Amniotic epithelial cell (primary cell): ENCODE measurements at places on chromosomes 12 and 14.
A peak's percentile ranks its signal among the peaks of the same experiment; 100 is the strongest.

DNA sequence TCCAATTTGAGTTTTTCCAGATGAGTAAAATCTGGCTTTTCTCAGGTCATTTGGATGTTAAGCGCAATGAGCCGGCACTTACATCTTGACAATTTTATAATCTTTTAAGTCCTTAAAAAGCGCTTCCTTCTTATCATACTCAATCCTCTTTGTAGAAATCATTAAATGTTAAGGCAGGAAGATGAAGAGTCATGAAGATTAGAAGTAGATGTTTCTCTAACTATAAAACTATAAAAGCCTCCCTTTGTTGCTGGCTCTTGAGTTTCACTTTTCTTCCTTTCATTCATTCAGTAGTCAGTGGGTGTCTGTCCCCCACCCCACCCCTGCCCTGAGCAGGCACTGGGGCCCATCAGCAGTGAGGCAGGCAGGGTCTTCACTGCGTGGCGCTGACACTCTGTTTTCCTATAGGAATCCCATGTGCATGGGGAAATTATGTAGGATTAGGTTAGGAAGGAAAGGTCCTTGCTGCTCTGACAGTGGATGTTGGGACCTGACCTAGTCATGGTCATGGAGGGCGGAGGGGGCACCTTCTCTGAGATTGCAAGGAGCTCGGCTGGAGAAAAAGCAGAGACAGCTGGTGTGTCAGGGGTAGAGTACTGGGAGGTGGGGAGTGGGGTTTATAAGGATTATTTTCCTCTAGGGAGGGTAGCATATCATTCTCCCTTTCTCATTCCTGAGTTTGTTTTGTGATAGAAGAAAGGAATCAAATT, 65.8 kb downstream of the CCDC92 start:
- DNase-seq = no peak

DNA sequence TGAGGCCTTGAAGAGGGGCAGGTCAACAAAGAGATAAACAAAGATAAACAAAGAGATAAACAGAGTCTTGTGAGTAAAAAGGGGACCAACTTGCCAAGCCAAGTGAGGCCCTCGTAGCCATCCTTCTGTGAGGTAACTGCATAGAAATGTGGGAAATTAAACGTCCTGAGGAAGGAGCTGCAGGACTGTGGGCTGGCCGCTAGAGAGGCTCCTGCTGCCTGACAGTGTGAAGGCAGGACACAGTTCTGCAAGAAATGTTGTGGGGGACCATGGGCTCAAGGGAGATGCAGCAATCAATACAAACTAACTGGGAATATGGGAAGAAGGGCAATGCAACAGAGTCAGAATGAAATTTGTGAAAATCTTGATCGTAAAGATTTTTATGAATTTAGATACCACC, 91.9 kb downstream of the SLC8A3 start:
- DNase-seq = peak; percentile 9

- no peak for DNase-seq
These were observed 168.3 kb downstream of the NEDD1 start for GRCh38 chr12:97075161-97075933.

GRCh38 chr12:58030566-58031279, 89.4 kb downstream of the ATP23 start:
- DNase-seq = no peak

DNA sequence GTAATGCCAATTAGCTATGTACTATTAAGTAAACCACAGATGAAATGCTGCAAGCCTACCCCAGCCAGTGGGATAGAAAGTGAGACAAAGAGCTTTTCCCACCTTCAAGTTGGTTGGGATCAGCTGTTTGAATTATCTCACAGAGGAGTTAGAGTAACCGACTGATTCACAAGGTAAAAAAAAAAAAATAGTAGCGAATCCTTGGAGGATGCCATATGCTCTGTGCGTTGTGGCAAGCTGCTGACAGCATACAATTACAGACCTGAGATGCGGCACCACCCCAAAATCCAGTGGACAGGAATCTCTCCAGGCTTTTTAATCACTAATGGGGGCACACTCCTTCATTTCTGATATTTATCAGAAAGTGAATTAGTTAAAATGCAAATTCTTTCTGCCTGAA, 157.0 kb upstream of the RMST start:
- no peak for DNase-seq

DNA sequence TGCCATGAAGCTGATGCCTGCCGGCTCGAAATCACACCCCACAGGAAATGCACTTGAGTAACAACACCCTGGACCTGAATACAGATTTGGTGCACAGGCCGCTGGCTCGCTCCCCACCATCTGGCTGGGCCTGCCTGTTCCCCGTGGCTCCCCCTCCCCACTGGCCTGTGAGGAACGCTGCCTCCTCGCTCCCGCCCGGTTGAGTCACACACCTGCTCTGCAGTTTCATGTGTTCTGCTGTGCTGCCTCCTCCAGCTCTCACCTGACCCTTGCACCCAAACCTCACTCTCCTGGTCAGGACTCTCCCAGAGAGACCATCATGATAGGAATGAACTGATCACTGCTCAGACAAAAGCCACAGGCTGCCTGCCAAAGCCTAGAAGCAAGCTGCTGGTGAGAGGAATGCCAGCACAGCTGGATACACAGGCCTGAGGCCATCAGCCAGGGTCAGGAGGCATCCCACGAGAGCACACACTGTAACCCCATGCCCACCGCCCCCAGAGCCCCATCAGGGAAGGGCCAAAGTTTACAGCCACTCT, 3.8 kb upstream of the SIVA1 start:
- no peak for DNase-seq

- no peak for DNase-seq
These were observed 61.8 kb downstream of the SDR9C7 start for GRCh38 chr12:56872366-56872765.

DNA sequence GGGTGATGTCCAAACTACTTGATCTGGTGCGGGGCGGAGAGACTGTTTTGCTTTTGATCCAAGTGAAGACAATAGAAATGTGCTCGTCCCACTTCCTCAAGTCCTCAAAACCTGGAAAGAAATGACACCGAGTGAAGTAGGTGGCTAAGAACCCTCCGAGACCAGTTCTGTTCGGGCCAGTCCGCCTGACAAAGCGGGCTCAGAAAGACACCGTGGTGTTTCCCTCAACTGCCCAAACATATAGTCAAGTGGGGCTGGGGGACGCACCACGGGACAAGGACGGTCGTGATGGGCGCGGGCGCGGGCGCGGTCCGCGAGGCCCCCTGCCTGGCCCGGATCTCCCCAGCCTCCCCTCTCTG, 1.6 kb downstream of the PHLDA1 start:
- no peak for DNase-seq

DNA sequence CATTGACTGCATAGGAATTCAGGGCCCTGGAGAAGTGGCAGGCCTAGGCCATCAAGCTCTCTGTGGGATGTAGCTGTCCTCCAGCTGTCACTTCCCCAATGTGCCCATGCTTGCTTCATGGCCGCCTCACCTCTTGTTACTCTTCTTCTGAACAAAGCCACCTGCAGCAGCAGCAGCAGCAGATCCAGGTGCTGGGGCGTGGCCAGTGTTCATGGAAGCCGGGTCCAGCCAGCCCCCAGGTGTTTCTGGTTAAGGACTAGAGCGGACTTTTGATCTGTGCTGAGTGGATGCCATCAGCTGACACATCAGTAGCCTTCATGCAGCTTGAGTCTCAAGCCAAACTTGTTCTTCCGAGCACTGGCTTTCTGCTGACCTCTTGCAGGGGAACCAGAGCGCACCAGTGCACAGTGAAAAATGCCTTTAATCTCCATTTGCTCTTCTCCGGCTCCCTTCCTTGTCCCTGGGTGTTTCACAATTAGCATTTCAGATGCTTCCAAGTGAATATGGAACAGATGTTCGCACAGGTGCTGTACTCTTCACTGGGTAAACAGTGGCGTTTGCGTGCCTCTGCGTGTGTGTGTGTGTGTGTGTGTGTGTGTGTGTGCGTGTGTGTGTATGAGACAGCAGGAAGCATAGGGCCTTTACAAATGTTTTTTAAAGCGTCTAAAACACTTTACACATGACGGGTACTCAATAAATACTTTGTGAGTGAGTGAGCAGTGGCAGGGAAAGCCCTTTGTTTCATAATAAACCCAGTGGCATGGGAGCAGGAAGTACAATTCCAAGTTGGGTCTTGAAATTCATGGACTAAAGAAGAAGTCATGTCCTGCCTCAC, 20.1 kb downstream of the TPCN1 start:
- DNase-seq = peak; percentile 87

GRCh38 chr12:105775343-105775742, 363.4 kb downstream of the NUAK1 start:
- peak; percentile 61 for DNase-seq

GRCh38 chr12:113142173-113142885, 6.8 kb upstream of the RASAL1 start:
- DNase-seq = no peak

DNA sequence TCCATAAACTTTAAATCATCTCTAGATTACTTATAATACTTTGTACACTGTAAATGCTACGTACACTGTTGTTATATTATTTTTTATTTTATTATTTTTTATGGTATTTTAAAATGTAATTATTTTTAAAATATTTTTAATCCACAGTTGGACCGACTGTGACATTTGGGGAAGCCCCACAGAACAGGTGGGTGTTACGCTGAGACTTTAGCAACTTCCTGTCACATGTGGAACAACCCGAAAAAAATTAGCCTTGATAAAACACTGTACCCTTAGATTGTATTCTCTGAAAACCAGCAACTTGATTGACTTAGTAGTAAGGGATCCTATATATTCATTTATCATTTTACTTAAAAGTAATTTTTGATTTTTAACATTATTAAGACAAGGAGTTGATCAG, 1755.7 kb upstream of the SEL1L start:
- DNase-seq = no peak

GRCh38 chr12:69291278-69291593, 51.9 kb downstream of the CPSF6 start:
- no peak for DNase-seq

GRCh38 chr12:102169922-102170621, 27.6 kb downstream of the PMCH start:
- peak; percentile 30 for DNase-seq

GRCh38 chr12:67748743-67749040, 100.1 kb downstream of the DYRK2 start:
- no peak for DNase-seq

DNA sequence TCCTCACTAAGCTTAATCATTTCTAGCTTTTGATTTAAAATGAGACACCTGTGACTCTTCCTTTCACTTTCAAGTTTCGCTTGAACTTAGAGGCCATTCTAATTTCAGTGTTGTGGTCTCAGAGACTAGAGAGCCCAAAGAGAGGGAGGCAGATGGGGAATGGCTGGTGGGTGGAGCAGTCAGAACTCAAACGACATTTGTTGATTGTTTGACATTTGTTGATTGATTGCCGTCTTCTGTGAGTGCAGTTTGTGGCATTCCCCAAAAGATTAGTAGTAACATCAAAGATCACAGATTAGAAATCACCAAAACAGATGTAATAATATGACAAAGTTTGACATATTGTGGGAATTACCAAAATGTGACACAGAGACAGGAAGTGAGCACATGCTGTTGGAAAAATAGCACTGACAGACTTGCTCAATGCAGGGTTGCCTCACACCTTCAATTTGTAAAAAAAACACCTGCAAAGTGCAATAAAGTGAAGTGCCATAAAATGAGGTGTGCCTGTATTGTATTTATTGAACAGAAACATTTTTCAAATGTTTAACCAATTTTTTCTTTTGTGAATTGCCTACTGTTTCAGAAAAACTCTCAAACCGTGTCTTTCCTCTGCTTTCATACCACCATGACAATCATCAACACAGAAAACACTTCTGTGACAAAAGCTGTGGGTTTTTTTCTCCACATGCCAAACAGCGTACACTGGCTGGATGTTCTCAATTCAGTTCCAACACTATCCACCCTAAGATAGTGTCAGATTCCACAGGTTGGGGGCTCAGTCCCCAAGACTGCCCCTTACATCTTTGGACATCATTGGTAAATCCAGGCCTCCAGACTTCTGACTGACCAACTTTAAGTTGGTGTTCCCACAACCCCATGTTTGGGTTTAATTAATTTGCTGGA, 376.3 kb upstream of the RGS6 start:
- DNase-seq = peak; percentile 73

GRCh38 chr12:52486166-52487105, 6.6 kb downstream of the KRT6A start:
- DNase-seq = no peak

DNA sequence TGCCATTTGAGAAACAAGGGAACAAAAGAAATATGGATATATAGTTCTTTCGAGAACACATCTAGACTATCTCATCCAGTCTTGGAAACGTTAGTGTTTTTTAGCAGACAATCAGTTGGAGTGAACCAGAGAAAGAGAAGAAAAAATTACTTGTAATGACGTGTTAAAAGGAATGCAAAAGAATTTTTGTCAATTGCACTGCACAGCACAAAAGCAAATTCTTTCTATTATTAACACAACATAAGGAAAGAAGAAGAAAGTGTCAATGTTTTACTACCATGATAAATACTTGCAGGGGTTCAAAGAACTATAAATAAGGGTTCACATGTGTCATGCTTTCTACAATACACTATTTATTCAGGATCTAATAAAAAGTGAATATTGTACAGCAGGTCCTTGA, 27.5 kb upstream of the GSG1 start:
- no peak for DNase-seq

- DNase-seq = no peak
These were observed 69.8 kb downstream of the DPF3 start for GRCh38 chr14:72824051-72824450.

GRCh38 chr12:112341046-112341825, 41.0 kb downstream of the HECTD4 start:
- no peak for DNase-seq

DNA sequence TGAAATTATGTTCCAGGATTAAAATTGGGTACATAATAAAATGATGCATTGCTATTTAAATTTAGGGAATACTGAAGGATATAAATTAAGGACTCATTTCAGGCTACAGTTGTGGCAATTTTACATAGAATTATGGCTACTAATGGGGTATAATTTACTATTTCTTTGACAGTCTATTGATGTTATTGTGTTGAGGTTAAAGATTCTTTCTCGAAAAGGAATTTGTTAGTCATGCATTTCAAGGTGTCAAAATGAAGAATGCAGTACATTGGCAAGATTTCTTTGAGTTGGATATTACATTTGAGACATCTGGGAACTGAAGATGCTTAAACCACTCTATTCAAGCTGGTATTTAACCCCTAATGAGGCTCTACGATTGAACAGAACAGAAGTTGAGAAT, 28.3 kb downstream of the SLC5A8 start:
- no peak for DNase-seq

- no peak for DNase-seq
These were observed 73.0 kb downstream of the PTPN21 start for GRCh38 chr14:88481794-88482193.

DNA sequence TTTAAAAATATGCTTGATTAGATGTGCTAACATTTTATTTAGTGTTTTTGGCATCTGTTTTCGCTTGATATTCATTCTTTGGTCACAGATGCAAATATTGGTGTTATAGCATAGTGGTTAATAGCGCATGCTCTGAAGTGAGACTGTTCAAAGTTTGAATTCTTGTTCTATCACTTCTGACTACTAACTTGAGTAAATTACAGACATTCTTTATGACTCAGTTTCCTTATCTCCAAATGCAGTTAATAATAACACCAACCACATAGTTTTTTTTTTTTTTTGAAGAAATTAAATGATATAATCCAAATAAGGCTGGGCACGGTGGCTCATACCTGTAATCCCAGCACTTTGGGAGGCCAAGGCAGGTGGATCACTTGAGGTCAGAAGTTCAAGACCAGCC, 81.0 kb downstream of the TMX1 start:
- peak; percentile 48 for DNase-seq
